ENCODE measurements at places on chromosomes 2 and 18.

DNA sequence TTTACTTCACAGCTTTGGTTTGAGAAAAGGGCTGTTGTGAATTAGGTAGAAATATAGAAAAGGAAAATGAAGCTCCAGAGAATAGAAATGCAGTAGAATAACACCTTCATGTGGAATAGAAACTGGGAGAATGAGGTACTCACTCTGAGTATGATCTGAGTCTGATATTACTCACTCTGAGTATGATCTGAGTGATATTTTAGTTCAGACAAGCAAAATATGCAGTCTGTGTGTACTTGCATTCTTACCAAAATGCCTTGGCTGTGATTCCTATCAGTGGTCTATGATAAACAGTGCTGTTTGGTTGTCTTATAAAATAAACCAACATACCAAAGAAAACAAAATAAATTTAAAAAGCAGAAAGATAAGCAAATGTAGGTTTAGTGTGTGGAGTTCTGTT, 487.6 kb downstream of the THSD7B start:
- no peak for DNase-seq

DNA sequence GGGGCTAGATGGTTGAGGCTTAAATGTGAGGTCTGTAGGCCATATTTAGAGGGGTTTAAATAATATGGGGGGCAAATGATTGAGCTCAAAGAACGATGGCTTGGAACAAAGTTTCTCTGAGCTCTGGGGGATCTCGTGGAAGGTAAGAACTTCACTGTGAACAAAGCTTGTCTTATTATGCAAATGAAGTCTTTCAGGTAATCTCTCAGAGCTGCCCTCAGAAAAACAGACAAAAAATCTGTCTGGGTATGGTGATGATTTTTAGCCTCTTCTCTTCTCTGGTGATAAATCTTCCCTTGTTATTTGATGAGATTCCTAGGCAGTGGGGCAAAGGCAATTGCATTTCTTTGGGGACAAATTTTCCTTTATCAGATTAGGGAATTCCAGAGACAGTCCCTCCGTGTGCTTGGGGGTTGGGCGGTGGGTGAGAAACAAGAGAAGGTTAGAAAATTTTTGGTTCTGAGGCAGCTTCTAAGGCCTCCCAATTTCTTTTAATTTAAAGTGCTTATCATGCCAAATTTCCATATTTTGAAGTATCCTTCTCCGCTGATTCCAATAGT, 760.4 kb downstream of the TSN start:
- DNase-seq = no peak

DNA sequence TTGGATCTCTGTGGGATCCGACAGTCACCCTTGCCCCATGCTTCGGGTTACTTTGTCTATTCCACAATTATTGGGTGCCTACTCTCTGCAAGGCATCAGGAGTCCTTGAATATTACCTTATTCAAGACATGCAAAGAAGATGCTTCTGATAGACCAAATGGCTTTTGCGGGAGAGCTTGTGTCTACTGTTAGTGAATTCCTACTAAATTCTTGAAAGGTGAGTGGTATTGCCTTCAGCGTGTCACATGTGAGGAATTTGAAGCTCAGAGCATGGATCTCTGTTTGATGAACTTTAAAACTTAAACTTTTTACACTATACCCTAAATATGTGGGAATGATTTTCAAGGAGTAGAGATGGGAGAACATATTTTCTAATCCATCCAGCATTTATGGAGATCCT, 184.4 kb downstream of the LTBP1 start:
- no peak for DNase-seq

DNA sequence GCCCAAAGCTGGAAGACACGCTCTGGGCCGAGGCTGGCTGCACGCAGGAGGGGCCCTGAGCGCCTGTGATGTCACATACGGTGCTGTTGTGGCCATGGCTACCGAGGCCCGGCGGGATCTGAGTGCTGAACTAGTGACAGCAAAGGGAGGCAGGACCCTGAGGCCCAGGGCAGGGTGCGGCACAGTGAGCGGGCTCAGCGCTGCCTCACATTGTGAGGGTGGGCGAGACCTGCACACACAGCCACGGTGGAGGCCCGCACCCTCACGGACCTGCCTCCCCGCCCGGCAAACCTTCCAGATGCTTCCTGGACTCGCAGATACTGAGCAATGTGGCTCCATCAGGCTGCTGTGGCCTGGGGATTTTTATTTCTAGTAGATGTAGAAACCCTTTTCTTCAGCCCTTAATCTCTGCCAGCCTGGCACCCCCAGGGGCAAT, 133.8 kb upstream of the CTDP1 start:
- no peak for DNase-seq

GRCh38 chr18:35609236-35609635, 27.7 kb downstream of the GALNT1 start:
- DNase-seq = no peak

DNA sequence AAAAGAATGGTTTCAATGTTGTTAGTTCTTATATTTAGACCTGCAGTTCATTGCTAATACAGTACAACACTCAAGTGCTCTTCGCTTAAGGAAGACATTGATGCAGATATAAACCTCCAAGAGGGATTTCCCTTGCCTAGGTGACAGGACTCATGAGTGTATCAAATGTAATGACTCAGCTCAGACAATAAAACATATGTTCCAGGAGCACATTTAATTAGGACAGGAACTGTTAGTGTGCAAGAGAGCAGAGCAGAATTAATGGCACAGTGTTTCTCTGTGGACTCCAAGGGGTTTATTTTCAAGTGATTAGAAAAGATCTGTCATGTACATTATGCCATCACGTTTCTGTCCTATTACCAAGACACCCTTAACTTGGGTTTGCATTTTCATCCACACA, 375.0 kb downstream of the LRRTM4 start:
- DNase-seq = no peak

DNA sequence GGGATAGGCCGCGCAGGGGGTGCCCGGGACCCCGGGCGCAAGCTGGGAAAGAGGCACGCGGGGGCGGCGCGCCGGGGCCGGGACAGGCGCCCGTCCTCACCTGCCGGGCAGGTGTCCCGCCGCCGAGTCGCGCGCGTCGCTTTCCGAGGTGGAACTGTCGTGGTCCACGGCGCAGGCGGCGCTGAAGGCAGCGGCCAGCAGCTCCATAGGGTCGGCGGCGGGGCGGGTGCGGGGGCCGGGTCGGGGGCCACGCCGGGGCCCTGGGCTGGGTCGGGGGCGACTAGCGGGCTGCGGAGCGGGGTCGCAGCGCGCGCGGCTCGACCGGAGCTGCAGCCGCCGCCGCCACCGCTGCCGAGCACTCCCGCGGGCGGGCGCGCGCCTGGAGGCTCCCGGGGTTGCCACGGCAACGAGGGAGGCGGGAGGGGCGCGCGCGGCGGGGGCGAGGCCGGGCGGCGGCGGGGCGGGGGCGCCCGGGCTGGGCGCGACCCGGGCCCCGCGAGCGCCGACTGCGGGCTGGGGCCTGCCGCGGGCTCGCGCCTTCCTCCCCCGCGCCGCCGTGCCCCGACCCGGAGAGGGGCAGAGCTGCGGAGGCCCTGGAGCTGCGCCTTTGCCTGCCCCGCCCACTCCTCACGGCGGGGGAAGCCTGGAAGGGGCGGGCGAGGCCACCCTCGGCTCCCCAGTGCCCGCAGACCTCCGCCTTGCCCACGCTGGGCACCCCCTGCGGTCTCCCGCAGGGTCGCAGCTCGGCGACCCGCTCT, 57.9 kb downstream of the SNORC start:
- DNase-seq = no peak

GRCh38 chr2:160913323-160913722, 246.9 kb upstream of the TANK start:
- no peak for DNase-seq

DNA sequence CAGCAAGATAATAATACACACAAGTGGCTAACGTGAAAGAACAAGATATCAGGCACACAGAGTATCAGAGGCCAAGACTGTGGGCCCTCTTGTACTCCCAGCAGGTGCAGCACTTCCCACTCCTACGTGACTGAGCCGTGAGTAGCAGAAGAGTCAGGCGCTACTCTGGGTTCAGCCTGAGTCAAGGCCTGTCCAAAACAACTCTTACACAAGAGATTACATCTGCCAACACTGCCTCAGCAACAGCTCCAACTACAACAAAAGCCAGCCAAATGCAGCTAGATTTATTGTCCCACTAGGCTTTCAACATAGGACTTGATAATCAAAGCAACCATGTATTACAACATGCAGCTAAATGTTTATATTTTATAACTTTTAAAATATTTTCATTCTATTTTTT, 56.2 kb downstream of the ITSN2 start:
- peak; percentile 81 for DNase-seq

- DNase-seq = no peak
Observed at GRCh38 chr2:69095305-69095704, 82.3 kb downstream of the ANTXR1 start.

- DNase-seq = no peak
Observed at GRCh38 chr2:200131307-200131706, 175.2 kb upstream of the SPATS2L start.

GRCh38 chr2:177325554-177325953, 61.0 kb upstream of the NFE2L2 start:
- no peak for DNase-seq

DNA sequence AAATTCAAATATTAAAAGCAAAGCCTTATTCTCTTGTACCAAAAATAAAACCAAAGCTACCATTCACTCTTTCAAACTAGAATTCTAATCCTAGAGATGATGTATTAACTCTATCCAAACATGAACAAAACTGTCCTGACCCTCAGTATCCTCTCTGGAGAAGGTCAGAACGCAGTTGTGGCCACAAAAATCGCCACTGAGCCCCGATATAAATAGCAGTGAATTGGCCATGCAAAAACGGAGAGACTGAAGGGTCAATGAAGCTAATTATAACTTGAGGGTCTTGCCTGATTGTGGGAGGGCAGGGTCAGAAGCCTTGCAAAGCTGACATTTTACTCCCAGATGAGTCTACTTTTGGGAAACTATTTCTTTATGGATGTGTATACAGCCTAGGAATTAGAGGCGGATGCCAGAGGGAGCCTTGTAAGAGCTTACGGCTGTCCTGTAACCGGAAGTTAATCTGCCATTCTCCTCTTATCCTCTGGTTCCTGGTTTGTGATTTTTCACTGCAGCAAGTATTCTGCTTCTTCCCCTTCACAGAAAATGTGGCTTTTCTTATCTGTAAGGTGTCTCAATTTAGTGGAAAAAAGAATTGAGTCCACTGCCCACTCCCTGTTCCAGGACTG, 28.1 kb downstream of the CAVIN2 start:
- DNase-seq = no peak

- no peak for DNase-seq
Observed at GRCh38 chr2:48009256-48009655, 103.0 kb upstream of the FBXO11 start.

GRCh38 chr2:27715318-27716210, 51.9 kb downstream of the SLC4A1AP start:
- peak; percentile 58 for DNase-seq

- DNase-seq = no peak
Observed at GRCh38 chr2:74201596-74201995, 3.2 kb downstream of the MTHFD2 start.

DNA sequence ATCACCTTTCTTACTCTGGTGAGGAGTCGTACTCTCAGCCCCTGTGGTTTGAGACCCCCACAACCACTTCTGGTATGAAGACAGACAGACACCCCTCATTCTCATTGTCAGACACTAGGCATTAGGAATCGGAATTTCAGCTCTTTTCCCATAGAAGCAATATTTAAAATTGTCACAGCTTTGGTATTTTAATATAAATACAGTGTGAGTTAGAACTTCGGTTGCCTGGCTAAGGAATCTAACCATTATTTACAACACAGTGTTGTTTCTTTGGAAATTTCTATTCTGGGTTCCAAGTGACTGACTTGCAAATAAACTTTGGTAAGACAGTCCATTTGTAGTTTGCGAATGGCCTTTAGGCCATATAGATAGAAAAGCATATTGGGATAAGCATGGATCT, 318.1 kb downstream of the PARD3B start:
- DNase-seq = no peak

GRCh38 chr2:191127235-191127634, 23.6 kb downstream of the STAT4 start:
- DNase-seq = no peak

DNA sequence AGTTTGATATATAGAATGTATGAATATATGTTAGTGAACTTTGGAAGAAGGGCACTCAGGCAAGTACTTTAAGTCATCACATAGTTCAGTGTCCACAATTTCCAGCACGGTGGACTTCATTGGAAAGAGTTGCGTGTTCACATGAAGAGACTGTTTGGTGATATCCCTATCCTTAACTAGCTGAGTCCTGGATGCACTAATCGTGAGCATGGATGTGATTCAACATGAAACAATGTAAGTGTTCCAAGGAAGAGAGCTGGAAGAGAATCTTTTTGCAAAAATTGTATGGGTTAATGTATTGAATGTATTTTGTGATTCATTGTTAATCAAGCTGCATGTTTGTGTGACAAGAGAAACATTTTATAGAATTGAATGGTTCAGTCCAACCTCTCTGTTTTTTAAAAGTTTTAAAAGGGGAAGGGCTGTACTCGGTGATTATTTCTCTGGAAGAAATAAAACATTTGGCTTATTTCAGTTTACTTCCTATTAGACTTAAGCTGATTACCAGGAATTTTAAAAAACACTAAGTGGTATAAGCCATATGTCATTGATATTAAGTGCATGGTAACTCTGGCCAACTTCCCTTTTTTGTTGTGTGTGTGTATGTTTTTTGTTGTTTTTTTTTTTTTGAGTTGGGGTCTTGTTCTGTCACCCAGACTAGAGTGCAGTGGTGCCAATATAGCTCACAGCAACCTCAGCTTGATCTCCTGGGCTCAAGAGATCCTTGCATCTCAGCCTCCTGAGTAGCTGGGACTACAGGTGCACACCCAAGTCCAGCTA, 8.6 kb downstream of the XRCC5 start:
- DNase-seq = no peak

- DNase-seq = no peak
Observed at GRCh38 chr2:107402330-107402729, 424.4 kb upstream of the RGPD4 start.

- no peak for DNase-seq
Observed at GRCh38 chr2:220528180-220528675, 900.8 kb downstream of the SLC4A3 start.

- no peak for DNase-seq
Observed at GRCh38 chr2:232593982-232594381, 39.4 kb upstream of the EFHD1 start.

DNA sequence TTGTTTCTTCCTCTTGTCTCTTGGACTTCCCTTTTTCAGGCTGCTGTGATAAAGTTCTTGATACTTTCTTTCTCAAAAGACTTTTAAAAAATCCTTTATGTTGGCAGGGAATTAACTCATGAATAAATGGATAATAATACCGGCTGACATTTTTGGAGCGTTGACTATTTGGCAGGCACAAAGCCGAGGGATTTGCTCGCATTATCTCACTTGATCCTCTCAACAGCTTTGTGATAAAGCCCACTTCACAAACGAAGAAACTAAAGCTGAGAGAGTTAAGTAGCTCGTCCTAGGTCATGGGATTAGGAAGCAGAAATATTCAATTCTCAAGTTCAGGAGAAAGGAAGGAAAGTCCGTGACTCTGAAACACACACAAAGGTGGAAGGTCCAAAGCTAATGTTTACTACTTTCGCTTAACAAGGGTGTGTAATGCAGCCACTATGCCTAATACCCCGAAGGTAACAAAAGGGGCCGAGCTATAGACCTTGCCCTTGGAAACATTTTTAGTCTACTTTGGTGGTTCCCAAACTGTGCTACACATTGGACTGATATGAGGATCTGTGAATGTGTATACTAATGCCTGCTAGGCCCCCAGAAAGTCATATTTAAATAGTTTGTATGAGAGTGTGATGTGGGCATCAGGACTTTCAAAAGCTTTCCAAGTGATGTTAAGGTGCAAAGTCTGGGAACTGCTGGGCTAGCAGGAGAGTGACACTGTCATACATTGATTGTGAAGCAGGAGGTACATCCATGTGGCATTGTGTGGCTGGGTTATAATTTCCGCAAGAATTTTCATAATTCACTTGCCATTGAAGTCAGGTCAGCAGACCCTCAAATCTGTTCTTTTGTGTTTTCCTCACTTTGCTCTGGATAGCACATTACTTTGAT, 508.4 kb downstream of the PLCL1 start:
- DNase-seq = no peak
